ENCODE measurements at places on chromosomes 5 and 9.

GRCh38 chr5:76483433-76483832 lies 80.3 kb downstream of the IQGAP2 start:
- no peak for DNase-seq

DNA sequence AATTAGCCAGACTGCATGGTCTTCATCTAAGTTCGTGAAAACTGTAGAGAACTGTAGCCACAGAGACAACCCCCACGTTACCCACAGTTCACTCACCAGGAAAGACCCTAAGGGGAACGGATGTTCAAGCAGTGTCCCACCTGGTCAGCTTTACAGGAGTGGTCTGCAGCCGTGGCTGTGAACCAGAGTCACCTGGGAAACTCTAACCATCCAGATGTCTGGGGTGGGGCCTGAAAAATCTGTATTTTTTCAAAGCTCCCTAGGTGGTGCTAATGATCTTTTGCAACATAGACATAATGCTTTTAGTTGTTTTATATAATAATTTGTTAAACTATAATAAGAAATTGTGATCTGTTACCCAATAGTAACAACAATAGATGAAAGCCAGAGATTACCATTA lies 47.7 kb upstream of the ANGPTL2 start:
- DNase-seq, result no peak

- no peak for DNase-seq
Measured at GRCh38 chr9:110282739-110283081, 26.4 kb upstream of the TXN start.

- DNase-seq, result no peak
Measured at GRCh38 chr5:157511651-157512644, 51.9 kb downstream of the NIPAL4 start.

GRCh38 chr9:79581388-79581787 lies 9.6 kb downstream of the TLE4 start:
- DNase-seq, result no peak

DNA sequence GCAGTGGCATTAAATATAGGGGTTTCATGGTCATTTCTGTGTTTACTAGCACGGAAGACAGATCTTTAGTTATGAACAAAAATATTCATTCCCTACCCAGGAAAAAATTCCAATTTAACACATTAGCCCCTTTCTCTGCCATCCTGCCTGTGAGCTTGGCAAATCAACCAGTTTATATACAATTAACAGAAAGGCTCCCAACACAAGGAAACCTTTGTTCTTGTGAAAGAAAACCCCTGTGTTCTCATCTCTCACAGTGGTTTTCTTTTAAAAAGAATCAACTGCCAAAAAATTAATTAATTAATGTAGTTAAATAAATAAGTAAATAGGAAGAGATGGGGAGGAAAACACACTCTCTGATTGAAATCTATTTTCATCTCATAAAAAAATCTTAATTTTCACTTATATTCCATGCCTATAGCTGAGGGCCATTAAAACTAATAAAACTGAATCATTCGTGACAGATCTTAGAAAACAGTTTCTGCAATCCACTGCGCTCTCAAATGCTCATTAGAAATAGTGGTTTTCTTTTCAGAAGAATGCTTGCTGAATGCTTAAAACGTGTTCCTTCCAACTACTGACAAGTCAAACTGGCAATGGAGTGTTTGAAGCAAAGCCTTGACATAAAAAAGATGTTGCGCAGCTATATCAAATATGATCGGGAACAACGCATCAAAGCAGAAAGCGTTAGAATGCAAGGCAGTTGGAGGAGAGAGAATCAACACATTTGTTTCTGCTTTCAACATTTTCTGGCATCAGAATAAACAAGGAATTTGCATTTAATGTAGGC lies 387.7 kb downstream of the TLR4 start:
- no peak for DNase-seq

DNA sequence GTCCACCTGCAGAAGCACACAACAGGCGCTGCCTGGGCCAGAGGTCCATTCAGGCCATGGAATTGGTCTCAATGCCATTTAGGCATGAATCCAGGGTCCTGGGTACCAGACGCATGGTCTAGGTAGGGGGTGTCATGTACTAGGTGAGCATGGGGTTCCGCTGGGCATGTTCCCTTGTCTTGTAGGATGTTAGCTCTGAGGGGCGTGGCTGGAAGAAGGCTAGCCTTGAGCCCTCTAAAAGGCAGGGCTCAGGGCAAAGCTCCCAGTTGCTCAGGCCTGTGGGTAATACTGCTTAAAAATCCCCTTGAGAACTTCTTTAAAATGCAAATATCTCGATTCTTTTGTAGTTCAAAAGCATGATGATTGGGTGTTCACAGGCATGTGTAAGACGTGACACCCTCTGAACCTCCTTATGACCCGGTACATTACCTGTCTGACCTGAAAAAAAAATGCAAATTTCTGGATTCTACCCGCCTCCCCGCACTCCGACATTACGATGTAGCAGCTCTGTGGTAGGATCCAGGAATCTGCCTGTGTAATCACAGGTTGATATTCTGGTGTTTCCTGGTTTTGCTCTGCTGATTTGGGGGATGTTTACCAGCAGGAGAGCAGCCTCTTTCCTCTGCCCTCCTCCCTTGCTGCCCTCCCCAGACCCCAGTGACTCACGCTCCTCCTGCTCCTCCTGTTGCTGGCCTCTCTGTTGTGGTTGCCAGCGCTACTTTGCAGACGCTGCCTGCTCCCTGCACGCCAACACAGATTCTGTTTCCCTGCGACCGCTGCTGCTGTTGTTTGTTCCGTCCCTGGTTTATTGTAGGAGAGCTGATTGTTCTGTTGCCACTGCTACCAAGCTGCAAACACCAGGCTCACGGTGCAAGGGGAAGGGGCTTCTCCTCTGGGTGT lies 5.7 kb downstream of the TMC1 start:
- DNase-seq, result peak; percentile 70

- DNase-seq, result no peak
Measured at GRCh38 chr9:85554349-85554748, 187.4 kb downstream of the AGTPBP1 start.

DNA sequence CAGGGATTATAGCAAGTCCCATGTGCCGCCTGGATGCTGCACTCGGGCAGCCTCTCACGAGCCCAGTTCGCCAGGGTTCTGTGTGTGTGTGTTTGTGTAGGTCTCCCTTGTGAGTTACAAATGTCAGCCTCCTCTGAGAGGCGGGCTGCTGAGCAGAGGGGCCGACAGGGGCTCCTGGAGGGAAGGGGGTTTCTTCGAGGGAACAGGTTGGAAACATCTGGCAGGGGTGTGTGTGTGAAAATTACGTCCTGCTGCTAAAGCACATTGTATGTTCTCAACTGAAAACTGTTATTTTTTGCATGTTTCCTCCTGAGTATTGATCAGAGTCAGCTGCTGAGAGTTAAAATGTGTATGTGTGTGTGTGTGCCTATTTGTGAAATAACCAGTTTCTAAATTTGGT lies 9.7 kb downstream of the GALNT10 start:
- no peak for DNase-seq

DNA sequence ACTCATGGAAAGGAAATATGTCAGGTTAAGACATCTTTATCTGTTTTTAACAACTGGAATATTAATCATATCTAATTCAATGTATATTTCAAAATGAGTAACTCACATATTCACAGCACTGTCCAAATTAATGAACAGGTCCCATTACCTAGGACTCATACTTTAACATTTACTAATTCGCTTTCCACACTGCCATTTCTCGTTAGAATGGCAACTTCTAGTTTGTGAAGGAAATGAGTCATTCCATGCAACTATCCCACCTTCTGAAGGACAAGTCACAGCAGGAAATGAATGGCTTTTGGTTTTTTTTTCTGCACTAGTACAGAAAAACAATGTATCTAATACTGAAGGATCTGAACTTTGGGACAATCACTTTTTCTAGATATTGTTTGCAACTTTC lies 24.6 kb upstream of the IFNK start:
- DNase-seq, result peak; percentile 10

DNA sequence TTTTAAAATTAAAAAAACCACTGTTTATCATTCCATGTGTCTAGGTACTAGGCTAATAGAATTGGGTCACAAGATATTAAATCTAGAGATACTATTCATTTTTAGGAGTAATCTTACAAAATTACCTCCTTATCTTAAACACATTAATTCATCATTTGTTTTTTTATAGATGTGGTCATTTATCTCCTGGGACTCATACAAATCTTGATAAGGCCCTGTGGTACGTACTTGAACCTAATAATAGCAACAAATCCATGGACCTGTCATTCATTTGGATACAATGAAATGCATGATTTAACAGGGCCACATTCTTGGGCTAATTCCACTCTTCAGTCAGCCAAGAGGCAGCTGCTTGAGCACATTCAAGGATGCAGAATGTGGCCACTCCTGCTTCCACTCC lies 66.4 kb upstream of the MARCHF11 start:
- DNase-seq, result no peak

GRCh38 chr9:69107771-69108170 lies 66.3 kb upstream of the TJP2 start:
- no peak for DNase-seq

GRCh38 chr9:87643107-87643650 lies 82.7 kb upstream of the CTSL start:
- no peak for DNase-seq

DNA sequence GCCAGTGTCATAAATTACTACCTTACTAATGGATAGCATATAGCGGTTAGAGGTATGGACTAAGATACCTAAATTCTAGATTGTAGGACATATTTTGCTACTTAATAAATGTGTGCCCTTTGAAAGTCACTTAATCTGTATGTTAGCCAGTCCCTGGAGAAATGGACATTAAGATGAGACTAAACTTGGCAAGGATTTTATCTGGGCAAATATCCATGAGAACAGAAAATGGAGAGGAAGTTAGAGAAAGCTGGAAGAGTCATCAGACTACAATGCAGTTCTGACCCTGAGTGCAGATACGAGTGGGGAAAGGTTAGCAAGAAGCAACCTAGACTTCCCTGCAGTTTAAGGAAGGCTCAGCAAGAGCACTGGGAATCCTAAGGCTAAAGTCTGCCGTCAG lies 33.0 kb downstream of the TBCA start:
- no peak for DNase-seq

- DNase-seq, result no peak
Measured at GRCh38 chr5:131182839-131183238, 12.1 kb downstream of the LYRM7 start.

DNA sequence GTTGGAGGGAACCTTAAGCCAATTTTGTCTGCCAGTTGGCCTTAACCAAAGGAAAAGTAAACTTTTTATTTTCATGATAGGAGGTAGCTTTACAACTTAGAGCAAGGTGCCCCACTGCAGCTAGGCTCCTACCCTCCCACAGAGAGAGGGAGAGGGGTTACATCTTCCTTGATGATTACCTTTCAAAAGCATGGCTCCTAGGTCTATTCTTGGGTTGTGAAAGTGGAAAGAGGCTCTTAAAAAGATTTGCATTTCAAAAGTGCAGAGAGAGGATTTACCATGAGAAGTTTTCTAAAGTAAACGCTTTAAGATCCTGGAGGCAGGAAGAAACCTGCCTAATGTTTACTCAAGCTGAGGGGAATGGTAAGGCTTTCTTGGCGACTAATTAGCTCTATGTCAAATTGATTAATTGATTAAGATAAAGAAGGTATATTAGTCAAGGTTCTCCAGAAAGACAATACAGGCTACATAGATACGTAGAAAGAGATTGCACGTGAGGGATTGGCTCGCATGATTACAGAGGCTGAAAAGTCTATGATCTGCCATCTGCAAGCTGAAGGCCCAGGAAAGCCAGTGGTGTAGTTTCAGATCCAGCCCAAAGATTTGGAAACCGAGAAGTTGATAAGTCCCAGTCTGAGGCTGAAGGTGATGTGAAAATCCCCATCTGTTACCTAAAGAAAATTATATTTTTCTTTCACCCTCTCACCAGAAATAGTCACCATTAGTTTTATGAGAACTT lies 333.8 kb upstream of the CTNND2 start:
- no peak for DNase-seq

- no peak for DNase-seq
Measured at GRCh38 chr5:138952962-138953361, 77.8 kb upstream of the LRRTM2 start.

- no peak for DNase-seq
Measured at GRCh38 chr9:114275246-114276004, 47.5 kb upstream of the ORM1 start.

- no peak for DNase-seq
Measured at GRCh38 chr5:74021126-74021525, 395.1 kb downstream of the ARHGEF28 start.

DNA sequence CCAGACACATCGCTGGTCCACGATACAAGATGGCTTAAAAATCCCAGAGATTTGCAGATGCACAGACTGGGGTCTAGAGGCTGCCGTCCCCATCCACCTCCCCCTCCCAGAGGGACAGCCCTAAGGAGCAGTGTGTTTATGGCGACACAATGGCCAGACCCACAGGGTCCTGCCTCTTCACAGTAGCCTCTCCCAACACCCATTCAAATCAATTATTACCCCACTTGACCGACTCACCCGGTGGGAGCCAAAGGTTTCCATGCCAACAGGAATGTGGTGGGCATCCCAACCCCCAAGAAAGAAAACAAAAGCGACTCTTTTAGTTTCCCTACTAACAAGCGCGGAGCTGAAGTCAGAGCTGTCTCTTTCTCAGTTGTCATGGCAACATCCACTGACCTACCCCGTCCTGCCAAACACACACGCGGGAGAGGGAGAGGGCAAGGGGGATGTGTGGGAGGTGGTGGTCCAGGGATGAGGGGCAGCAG lies 209.0 kb downstream of the TTLL11 start:
- no peak for DNase-seq

GRCh38 chr5:160071916-160072315 lies 47.3 kb downstream of the PWWP2A start:
- DNase-seq, result no peak

- no peak for DNase-seq
Measured at GRCh38 chr5:133245191-133246052, 193.6 kb downstream of the HSPA4 start.

- peak; percentile 68 for DNase-seq
Measured at GRCh38 chr9:113299800-113300292, 3.3 kb downstream of the RNF183 start.

DNA sequence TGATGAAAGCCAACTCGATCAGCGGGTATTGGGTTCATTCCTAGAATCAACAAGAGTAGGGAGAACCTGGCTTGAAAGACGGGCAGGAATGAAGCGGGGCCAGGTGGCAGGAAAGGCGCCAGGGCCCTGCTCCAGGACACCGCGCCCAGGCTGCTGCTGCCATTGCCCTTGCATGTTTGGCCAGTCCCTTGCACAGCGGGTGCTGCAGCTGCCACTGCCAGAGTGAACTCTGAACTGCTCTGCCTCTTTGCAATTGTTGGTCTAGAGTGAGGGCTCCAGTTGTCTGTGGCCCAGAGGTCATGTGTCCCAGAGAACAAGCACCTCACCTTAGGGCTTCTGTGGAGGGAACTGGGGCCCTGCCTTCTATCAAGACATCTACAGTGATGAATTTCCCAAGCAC lies 24.0 kb upstream of the CARTPT start:
- no peak for DNase-seq

Data from Kasumi-1 (cell line).